GM23248 (cell line): ENCODE measurements at places on chromosomes 3 and 15. TPM values are rescaled to one million over a fixed set of nuclear protein-coding genes. Genes with fewer than 3 reads are reported as not detected.
A peak's percentile ranks its signal among the peaks of the same experiment; 100 is the strongest.

The SEMA6D gene
- 1.4 TPM in 2 replicates for total RNA-seq

The INSYN1 gene
- total RNA-seq: 8.1 and 10.4 TPM in 2 replicates

The NRROS gene
- total RNA-seq: 0.22 TPM in 1 of 2 replicates, not detected in the other

DNA sequence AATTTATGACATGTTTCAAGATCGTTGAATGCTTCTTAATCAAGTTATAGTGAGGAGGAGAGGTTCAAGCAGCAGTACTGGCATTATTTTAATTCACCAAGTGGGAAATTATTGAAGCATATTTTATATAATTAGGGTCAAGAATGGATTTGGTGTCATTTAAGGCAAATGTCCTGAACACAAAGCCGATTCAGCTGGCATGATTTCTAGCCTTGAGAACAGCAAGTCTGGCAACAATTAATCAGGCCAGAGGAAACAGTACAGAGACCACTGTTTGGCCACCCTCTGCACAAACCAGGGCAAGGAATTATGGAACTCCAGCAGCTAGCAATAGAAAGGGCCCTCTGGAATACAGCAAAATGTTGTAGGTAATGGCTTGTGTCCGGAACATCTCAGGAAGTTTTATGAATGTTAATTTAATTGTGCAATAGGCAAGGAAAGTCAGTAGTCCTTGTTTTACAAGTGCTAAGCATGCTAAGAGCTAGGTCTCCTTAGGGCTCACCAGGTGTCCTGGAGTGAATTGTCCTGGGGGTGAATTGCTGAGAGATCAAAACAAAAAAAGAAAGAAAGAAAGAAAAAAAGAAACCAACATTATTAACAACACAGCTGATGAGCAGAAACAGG is 38.7 kb upstream of the SNRK start:
- no peak overlapping the region for H3K4me3 ChIP-seq
- H3K27me3 ChIP-seq: peaks cover 15% of the 10 kb centered on the region; the same call in 1 of the 2 replicates
- DNase-seq: no peak
- H3K27ac ChIP-seq: no peak overlapping the region
- no peaks in the 10 kb centered on the region for H3K4me1 ChIP-seq
- H3K36me3 ChIP-seq: no peaks in the 10 kb centered on the region

The ZNF660 gene
- 0.76 and 0.97 TPM in 2 replicates for total RNA-seq

DNA sequence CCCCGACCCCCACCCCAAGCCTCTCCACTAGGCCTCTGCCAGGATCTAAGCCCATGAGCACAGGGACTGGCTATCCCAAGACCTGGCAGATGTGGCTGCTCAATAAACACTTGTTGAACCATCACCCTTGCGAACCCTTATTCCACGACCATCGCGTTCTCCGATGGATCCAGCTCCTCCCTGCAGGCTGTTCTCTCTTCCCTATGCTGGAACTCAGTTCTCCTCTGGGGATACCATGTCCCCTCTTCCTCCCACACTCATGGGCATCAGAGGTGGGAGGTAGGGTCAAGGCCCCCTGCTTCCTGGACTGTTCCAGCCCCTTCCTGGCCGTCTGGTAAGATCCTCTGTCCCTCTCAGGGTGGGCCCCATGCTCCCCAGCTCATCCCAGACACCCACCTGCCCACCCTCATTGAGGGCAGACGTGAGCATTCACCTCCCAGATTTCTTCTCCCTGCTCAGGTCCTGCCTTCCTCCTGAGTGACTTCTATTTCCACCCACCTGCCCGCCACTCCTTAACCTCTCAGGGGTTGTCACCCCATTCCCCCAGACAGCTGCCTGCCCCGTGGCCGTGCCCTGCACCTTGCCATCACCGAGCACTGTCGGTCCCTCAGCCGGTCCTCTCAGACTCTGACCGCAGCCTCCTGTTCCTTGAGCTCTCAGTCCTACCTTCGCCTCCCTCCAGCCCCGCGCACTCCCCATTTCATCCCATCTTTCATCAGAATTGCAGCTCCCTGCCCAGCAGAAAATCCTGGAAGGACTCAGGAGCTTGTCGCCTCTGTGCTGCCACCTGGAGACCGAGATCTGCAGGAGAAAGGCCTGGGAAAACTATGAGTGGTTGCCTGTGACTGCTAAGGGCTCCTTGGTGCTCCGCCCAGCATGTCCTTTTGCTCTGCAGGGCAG is 42.0 kb downstream of the PML start:
- no peak overlapping the region for H3K27ac ChIP-seq
- H3K4me3 ChIP-seq: no peak overlapping the region
- DNase-seq: peak; percentile 79
- peaks cover 28% of the 10 kb centered on the region; the same call in 1 of the 2 replicates for H3K36me3 ChIP-seq
- H3K4me1 ChIP-seq: peaks cover 31% of the 10 kb centered on the region
- no peaks in the 10 kb centered on the region for H3K27me3 ChIP-seq

DNA sequence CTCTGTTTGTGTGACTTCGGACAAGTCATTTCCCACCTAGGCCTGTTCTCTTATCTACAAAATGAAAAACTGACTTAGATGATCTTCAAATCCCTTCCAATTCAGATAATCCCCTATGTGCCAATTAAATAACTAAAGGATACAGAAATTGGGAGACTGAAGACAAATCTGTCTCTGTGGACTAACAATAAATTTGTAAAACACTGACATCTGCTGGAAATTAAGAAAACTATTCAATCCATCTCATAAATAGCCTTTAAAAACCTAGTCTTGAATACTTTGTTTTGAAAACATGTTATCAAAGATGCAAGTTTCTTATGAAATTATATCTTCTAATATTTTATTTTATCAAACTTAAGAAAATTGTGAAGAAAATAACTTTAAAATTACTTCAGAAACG is 38.3 kb downstream of the MTHFS start:
- H3K27me3 ChIP-seq: no peaks in the 10 kb centered on the region
- H3K36me3 ChIP-seq: no peaks in the 10 kb centered on the region
- DNase-seq: peak; percentile 31

GRCh38 chr15:87826119-87826747 is 430.3 kb downstream of the NTRK3 start:
- H3K27ac ChIP-seq: no peak overlapping the region
- H3K4me3 ChIP-seq: no peak overlapping the region
- H3K36me3 ChIP-seq: no peaks in the 10 kb centered on the region
- no peaks in the 10 kb centered on the region for H3K27me3 ChIP-seq
- H3K4me1 ChIP-seq: no peaks in the 10 kb centered on the region
- no peak for DNase-seq

The CYP8B1 gene
- total RNA-seq: not detected in 2 replicates

DNA sequence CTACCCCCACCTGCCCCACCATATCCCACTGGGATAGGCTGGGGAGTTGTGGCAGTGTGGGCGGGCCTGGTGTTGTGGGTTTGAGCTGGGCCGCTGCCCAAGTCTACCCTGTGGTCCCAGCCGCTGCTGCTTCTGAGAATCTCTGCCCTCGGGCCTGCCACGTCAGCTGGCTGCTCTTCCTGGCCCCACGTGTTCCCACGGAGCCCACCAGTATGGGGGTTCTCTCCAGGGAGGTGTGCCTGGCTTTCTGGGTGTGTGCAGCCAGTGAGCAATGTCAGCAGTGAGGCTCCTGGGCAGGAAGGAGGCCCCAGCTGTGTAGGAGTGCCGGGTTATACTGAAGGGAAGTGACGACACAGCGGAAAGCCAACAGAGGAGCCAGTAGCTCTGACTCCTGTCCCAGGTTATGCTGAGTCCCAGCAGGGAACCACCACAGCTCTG is 10.5 kb downstream of the GNAI2 start:
- no peaks in the 10 kb centered on the region; the same call in 1 of the 2 replicates for H3K36me3 ChIP-seq
- H3K27ac ChIP-seq: peak overlapping the region; percentile 91
- peaks cover 52% of the 10 kb centered on the region for H3K4me1 ChIP-seq
- H3K4me3 ChIP-seq: peak overlapping the region; percentile 62
- H3K27me3 ChIP-seq: no peaks in the 10 kb centered on the region

- no peaks in the 10 kb centered on the region for H3K27me3 ChIP-seq
- H3K27ac ChIP-seq: no peak overlapping the region
- no peak for DNase-seq
- H3K4me1 ChIP-seq: no peaks in the 10 kb centered on the region; the same call in 1 of the 2 replicates
These were observed 37.8 kb downstream of the DLG1 start for GRCh38 chr3:197260491-197261163.

DNA sequence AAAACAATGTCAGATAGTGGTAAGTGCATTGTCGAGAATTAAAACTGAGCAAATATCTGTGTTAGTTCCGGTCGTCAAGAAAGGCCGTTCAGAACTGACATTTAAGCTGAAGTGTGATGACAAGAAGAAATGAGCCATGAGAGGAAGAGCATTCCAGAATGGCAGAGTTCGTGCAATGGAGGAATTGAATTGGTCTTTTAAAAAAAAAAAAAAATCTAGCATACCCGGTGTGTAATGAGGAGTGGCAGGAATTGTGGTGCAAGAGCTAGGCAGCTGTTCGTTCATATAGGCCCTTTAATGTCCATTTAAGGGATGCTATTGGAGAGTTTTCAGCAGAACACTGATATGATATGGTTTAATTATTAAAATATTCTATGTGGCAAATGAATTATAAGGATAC is 2.6 kb upstream of the GBE1 start:
- DNase-seq: no peak
- H3K36me3 ChIP-seq: no peaks in the 10 kb centered on the region
- H3K27ac ChIP-seq: peak overlapping the region; percentile 21; the same call in 1 of the 2 replicates
- no peaks in the 10 kb centered on the region for H3K27me3 ChIP-seq

GRCh38 chr3:75224412-75224811 is 439.7 kb upstream of the FRG2C start:
- DNase-seq: no peak
- no peaks in the 10 kb centered on the region; the same call in 1 of the 2 replicates for H3K27me3 ChIP-seq
- no peaks in the 10 kb centered on the region for H3K4me1 ChIP-seq
- no peak overlapping the region for H3K27ac ChIP-seq
- H3K36me3 ChIP-seq: no peaks in the 10 kb centered on the region
- H3K4me3 ChIP-seq: no peak overlapping the region

GRCh38 chr3:30440880-30441279 is 165.5 kb upstream of the TGFBR2 start:
- H3K27ac ChIP-seq: no peak overlapping the region
- peaks cover 31% of the 10 kb centered on the region for H3K4me1 ChIP-seq
- no peak for DNase-seq
- H3K4me3 ChIP-seq: no peak overlapping the region
- H3K36me3 ChIP-seq: no peaks in the 10 kb centered on the region
- H3K27me3 ChIP-seq: no peaks in the 10 kb centered on the region

DNA sequence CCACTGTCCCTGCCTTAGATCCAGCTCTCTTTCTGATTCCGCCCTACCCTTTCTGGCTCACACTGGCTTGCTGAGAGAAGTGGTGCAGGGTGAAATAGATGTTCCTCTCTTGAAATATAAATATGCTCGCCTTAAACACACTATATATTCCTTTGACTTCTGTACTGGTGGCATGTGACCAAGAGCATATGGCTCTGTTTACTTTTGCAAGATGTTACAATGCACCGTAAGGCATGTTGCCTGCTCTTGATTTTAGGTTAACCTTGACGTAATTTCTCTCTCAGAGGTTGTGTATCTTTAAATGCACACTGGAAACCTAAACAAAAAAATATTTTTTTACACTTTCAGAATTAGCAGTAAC is 749 bp downstream of the RSRC1 start:
- H3K36me3 ChIP-seq: no peaks in the 10 kb centered on the region
- DNase-seq: no peak
- H3K27ac ChIP-seq: peak overlapping the region; percentile 85
- peak overlapping the region; percentile 89 for H3K4me3 ChIP-seq
- H3K27me3 ChIP-seq: no peaks in the 10 kb centered on the region

The CDC25A gene
- total RNA-seq: 4.3 and 4.6 TPM in 2 replicates

- H3K36me3 ChIP-seq: 0 out of 2 replicates have a peak, but pooled peaks cover 8% of the 10 kb centered on the region
- DNase-seq: no peak
- H3K27me3 ChIP-seq: no peaks in the 10 kb centered on the region
- H3K27ac ChIP-seq: no peak overlapping the region
These were observed 37.6 kb downstream of the IGF2BP2 start for GRCh38 chr3:185786956-185787877.

The SPINK8 gene
- not detected in 2 replicates for total RNA-seq

GRCh38 chr15:58528188-58528870 is 96.5 kb downstream of the LIPC start:
- no peaks in the 10 kb centered on the region for H3K27me3 ChIP-seq
- H3K36me3 ChIP-seq: no peaks in the 10 kb centered on the region
- no peak overlapping the region for H3K4me3 ChIP-seq

DNA sequence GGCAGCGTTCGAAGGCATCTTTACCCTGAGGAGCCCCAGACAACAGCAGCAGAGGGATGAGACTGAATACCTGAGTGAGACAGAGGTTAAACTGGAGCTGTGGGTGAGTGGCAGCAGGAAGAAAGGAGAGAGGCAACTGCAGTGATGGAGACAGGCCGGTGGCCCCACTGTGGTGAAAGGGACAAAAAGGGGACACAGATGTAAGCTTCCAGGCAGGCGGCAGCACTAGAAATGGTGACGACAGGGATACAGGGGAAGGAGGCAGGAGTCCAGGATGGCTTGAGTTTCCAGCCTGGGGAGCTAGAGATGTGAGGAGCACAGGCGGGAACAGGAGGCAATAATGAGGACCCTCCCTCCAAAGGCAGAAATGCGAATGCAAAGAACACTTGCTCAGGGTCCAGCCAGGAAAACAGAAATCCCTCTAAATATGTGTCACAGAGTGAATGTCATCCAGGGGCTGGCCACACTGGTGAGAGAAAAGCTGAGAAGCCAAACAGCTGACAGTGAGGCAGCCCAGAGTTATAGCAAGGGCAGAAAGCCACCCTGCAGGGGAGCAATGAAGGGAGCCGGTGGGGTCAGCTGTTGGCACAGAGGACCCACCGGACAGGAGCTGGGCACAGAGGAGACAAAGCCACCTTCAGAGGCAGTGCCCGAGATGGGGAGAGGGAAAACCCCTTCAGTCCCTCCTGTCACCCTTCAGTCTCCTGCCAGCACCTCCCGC is 70.1 kb downstream of the TBC1D2B start:
- no peaks in the 10 kb centered on the region for H3K27me3 ChIP-seq
- H3K27ac ChIP-seq: 0 out of 2 replicates have a peak overlapping the region, but pooled peaks have one; percentile 15
- H3K36me3 ChIP-seq: peaks cover 18% of the 10 kb centered on the region
- no peak overlapping the region for H3K4me3 ChIP-seq

DNA sequence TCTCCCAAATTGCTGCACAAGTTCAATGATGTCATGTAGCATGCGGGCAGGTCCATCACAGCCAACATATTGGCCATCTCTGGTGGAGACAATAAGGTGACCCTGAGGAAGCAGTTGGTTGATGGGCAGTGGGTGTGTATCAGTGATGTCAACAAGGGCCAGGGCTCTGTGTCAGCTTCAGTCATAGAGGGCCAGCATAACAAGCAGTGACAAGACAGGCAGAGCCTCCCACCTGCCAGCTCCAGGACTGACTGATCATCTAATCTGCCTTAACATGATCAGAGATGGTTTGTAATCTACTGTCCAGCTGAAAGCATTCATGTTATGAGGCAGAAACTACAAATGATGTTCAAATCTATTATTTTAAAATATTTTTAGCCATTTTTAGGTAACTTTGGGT is 62.3 kb downstream of the GLB1 start:
- peaks cover 22% of the 10 kb centered on the region; the same call in 1 of the 2 replicates for H3K36me3 ChIP-seq
- H3K27ac ChIP-seq: no peak overlapping the region
- no peaks in the 10 kb centered on the region for H3K27me3 ChIP-seq
- H3K4me1 ChIP-seq: peaks cover 10% of the 10 kb centered on the region
- no peak for DNase-seq

The TRH gene
- total RNA-seq: not detected in 2 replicates

The STRIT1 gene
- total RNA-seq: not detected in 2 replicates

The RPL22L1 gene
- 110 and 129 TPM in 2 replicates for total RNA-seq

DNA sequence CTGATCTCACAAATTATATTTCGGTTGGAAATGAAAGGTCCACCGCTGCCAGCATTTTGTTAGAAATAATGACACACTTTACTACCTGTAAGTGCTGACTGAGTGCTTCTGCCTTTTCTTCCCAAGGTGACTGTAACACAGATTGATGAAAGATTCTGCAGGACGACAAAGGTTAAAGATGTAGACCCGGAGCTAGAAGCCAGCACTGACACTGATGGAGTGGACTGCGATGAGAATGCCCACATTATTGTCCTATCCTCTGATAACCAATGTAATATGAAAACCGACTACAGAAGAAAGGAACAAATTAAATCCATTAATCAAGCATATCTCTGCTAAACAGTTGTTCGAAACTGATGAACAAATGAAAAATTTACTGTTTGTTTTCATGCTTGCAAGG is 666.5 kb downstream of the GBE1 start:
- H3K36me3 ChIP-seq: no peaks in the 10 kb centered on the region
- H3K27ac ChIP-seq: no peak overlapping the region
- DNase-seq: no peak
- no peak overlapping the region for H3K4me3 ChIP-seq
